ENCODE measurements at places on chromosomes 6 and 20.

DNA sequence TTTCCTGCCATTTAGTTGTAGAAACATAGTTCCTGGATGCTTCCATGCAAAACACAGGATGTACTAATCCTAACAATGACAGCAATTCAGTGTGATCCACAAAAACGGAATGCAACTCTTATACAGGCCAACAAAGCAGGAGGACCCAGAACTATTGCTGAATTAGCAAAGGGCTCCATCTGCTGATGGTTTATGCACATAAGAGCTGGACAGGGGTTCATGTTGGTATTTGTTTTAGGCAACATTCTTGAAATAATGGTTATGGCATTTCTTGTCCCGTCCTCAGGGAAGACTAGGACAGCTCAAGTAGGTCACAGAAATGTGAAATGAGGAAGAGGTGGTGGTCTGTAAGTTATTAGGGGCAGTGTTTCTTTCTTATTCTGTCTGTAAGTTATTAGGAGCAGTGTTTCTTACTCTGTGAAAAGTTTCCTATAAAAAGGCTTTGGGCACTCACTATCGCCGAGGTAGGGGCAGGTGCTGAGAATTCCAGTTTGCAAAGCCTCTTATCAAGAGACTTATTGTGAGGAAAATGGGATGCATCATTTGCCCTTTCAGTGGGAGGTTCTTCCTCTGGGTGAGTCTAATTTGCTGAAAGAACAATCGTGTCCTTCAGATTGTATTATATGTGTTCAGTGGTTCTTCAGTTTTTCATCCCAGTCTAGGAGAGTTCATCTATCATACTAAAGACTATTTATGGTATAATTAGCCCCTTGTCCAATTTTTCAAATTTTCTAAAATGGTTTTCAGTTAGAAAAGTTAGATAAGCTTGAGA, 171.1 kb downstream of the MCHR2 start:
- peak; percentile 64 for DNase-seq

GRCh38 chr20:44304383-44304782, 6.6 kb downstream of the FITM2 start:
- DNase-seq, result no peak

- no peak for DNase-seq
Observed at GRCh38 chr6:39239527-39240154, 10.4 kb upstream of the KCNK5 start.

- no peak for DNase-seq
Observed at GRCh38 chr6:10695086-10695657, 400 bp downstream of the PAK1IP1 start.

GRCh38 chr6:109472132-109472995, 10.7 kb downstream of the ZBTB24 start:
- no peak for DNase-seq

- peak; percentile 99 for DNase-seq
Observed at GRCh38 chr20:22575087-22575721, 9.2 kb downstream of the FOXA2 start.

GRCh38 chr20:25459916-25460535, 52.6 kb downstream of the GINS1 start:
- DNase-seq, result no peak

DNA sequence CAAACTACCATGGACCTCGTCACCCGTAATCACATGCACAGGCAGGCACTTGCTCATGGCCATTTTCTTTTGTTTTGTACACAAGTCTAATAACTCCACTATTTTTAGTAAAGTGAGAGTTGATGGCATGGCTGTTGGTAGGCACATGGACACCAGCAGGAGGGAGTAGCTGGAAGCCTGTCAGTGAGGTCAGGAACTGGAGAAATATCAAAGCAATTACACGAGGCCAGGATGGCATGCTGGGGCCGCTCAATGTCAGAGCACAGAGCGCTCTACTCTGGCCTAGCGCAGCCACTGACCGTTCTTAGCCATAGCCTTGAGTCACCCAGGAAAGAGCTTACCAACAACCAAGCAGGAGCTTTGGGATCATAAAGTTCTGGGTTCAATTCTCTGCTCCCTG, 36.1 kb upstream of the GTSF1L start:
- no peak for DNase-seq

- no peak for DNase-seq
Observed at GRCh38 chr6:160028487-160029275, 59.8 kb downstream of the IGF2R start.

DNA sequence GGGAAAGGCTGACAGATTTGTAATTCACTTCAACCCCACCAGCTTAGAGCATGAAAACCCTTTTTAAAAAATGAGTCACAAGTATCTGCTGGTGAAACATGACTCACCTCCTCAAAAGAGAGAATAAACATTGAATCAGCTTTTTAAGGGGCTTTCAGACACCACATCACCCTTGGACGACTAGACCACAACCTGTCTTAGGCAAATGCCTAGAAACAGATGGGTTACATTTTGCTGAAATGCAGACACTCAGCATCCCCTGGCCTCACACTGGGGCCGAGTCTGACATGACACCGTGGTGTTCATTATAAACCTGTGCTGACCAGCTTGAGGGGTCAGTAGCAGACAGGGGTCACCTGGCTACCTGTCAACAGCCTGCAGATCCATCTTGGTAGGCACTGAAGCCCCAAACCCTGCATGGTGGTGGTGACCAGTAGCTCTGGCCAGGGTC, 175.3 kb upstream of the CST7 start:
- no peak for DNase-seq

DNA sequence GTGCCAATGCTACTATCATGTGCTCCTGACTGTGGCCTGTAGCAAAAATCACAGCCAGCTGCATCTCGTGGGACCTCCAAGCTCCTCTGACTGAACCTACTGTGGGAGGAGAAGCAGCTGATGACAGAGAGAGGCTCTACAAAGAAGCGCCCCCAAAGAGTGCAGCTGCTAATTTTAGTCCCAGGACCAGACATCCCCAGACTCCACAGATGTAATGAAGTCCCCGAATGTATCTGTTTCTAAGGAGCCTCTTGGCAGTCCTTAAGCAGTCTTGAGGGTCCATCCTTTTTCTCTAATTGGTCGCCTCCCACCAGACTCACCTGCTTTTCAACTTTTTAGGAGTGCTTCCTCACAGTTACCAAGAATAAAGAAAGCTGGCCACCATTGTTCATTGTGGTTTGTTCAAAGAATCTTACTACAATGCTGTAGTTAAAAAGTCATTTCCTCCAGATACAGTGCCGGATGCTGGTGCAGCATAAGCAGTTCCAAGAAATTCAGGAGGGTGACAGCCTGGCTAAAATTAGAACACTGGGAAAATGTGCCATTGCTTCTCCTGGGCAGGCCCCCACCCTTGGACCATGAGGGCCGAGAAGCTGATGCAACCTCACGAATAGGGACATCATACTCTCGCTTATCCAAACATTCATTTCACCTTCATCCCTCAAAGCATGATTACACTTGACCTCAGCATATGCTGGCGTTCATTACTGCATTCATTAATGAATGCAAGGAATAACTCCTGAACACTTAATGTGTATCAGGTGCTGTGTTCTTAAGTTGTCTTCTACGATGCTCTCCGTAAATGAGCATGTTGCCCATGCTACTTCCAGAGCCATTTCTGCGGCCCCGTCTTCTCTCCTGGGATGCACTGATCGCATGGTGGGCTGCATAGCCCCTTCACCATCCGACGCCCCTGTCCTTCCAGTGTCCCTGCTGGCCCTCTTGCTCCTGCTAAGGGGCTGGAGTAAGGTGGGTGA, 66.4 kb downstream of the LY86 start:
- no peak for DNase-seq

GRCh38 chr6:169075211-169075914, 178.3 kb downstream of the THBS2 start:
- no peak for DNase-seq

- DNase-seq, result no peak
Observed at GRCh38 chr6:117074672-117075071, 190.7 kb upstream of the VGLL2 start.

DNA sequence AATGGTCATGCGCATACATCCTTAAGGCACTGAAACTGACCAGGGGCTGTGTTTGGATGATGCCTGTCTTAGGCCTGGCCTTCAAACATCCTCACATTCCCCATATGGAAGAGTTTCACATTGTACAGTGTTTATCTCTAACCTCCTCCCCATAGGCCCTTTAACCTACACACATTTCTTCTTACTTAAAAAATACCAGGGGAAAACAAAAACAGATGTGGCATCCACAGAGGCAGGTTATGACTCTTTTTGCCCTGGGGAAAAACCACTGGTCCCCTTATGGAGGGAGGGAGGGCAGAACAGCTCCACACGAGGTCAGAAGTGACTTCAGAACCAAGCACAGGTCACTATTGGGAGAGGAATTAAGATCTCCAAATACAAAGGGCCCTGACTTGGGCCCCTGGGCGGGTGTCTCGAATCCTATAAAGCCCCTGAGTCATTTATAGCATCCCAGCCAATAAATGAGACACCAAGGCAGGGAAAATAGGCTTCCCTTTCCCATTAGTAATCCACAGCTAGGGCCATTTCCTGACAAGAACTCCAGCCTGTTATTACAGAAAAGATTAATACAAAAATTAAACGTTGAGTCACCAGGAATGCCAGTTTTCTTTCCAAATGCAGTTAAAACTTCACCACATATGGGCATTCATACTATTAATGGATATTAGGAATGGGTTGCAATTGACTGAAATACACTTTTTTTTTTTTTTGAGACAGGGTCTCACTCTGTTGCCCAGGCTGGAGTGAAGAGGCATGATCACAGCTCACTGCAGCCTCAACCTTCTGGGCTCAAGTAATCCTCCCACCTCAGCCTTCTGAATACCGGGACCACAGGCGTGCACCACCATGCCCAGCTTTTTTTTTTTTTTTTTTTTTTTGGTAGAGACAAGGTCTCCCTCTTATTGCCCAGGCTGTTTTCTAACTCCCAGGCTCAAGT, 107.2 kb downstream of the ATP9A start:
- DNase-seq, result no peak

DNA sequence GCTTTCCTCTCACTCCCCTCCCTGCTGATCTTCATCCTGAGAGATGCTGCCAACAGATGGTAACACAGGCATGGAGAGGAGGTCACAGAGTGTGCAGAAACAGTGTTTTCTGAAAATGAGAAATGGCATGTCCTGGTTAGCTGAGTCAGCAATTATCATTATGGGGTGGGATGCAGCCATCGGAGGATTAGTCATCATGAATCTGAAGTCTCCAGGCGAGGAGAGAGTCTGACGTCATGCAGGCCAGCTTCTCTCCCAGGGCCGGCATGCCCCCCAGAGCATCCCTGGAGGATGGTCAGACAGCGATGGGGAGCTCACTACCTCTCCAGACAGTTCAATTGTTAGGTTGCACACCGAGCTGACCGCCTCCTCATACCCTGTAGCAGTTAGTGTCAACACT, 4.7 kb upstream of the GTSF1L start:
- no peak for DNase-seq

- no peak for DNase-seq
Observed at GRCh38 chr20:19253916-19254820, 41.7 kb downstream of the SLC24A3 start.

DNA sequence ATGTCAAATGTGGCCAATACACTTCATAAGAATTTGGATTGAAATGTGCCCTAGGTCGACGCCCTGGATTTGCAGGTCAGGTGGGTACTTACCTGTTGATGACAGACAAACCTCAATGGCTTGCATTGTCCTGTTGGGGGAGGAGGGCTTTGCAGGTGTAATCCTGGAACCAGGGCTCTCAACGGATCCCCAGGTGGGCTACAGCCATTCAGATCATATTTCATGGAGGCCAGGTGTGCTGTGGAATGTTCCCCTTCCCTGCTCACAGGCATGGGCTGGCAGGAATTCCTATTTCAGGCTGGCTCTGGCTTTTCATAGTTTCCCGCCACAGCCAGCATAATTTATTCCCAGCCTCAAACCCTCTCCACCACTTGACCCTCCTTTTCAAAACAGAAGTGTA, 254.7 kb downstream of the SMOC2 start:
- no peak for DNase-seq

DNA sequence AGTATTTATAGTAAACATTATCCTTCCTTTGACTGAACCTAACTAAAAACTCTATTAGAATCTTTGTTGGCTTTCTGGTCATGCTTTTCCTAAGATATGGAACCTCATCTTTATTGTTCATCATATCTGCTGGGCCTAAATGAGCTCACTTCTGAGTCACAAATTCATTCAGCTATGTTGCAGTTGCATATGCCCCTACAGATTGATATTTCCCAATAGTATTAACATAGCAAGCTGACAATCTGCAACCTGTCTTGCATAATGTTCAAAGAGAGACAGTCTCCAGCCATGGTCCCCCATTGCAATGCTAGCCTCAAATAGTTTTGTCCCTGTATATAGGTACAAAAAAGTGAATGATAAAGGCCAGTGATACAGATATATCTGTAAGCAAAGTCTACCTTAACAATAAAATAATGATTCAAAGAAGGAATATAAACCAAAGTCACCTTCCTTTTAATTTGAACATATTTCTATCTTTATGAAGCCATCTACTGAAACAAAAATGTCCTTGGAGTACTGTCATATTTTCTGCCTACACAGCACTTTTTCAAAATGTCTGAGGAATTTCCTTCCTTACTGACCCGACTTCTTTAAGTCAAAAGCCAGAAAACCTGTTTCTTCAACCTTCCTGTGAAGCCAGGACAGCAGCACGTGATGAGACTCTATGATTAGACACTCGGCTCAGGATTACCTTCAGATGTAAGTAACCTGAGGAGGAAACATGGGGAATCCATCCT, 140.7 kb downstream of the UBE3D start:
- no peak for DNase-seq

- peak; percentile 14 for DNase-seq
Observed at GRCh38 chr6:139474145-139475108, 100.0 kb upstream of the CITED2 start.

GRCh38 chr6:83633149-83633548, 75.8 kb downstream of the SNAP91 start:
- no peak for DNase-seq

- DNase-seq, result no peak
Observed at GRCh38 chr6:44697327-44697726, 309.8 kb downstream of the CDC5L start.

- peak; percentile 8 for DNase-seq
Observed at GRCh38 chr6:34339432-34339831, 53.0 kb downstream of the NUDT3 start.

DNA sequence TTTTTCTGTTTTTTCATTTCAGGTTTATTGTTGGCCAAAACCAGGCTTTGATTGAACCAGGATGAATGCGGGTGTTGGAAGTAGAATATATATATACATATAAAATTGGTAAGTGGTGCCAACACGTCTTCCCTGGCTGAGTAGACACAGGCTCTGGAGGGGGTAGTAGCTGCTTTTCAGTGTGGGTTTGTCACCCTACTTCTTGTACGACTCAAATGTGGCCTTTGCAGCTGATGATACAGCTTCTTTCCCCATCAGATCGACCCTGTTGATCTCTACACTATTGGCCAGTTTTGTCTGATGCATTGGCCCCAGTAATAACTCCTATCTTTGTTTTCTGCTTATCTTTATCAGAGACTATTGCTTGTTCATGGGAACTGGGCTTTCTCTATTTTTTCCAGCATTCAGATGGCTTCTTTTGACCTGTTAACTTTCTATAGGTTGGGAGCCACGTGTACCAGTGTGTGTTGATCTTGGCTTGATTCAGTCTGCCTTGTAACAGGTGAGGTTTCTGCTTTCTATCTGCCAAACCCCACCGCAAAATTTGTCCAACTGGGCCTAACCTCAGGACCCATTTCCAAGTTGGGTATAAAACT, 2.7 kb upstream of the ZNFX1 start:
- DNase-seq, result no peak
